Fibroblast of villous mesenchyme (primary cell): ENCODE measurements at places on chromosomes 7 and 10.

DNA sequence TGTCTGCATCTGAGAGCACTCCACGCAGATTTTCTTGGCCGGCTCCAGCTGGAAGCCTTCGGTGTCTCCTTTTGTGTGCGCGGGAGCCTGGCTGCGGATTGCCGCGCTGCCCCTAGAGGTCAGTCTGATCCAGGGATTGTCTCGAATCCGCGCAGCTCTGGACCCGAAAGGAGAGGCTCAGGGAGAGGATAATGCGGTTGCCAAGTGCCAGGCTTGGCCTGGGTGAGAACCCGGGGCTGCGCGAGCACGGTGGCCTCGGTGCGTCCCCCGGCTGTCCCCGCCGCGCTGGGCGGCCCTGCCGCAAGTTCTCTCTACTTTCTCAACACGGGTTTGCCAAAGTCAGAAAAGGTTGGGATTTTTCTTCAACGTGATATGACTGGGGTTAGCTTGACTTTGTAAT lies 140.9 kb downstream of the ADCYAP1R1 start:
- peak; percentile 6 for DNase-seq

DNA sequence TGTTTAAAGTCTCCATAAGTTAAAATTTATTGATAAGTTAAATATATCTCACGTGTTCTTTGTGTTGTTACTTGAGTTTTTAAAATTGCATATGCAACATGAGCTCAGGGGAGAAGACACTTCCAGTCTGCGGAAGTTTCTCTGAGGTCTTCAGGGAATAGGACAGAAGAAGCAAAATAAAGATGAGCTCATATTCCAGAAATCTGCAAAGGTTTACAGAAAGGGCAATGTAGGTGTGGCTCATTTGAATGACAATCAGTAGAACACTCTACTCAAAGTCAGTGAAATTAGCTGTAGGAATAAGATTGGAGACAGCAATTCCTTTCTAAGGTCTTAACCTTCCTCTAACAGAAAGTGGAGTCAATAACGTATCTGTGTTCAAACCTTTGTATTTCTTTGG lies 53.7 kb downstream of the CACNA2D1 start:
- DNase-seq: no peak

DNA sequence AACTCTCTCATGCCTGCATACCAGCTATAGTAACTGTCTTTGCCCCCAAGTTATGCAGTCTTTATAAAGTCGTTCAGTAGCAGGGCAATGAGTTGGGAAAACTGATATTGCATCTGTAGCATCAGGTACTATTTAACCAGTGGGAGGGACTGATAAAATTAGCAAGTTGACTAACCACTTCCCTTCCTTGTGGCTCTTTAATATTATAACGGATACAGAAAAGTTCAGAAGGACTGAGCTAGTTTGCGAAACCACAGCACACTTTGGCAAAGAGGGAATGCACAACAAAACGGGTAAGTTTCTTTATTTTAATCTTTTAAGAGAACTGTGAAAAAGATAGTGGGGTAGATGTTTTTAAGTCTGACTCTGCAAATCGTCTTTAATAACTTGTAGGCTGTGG lies 205.3 kb upstream of the HDAC9 start:
- DNase-seq: no peak

DNA sequence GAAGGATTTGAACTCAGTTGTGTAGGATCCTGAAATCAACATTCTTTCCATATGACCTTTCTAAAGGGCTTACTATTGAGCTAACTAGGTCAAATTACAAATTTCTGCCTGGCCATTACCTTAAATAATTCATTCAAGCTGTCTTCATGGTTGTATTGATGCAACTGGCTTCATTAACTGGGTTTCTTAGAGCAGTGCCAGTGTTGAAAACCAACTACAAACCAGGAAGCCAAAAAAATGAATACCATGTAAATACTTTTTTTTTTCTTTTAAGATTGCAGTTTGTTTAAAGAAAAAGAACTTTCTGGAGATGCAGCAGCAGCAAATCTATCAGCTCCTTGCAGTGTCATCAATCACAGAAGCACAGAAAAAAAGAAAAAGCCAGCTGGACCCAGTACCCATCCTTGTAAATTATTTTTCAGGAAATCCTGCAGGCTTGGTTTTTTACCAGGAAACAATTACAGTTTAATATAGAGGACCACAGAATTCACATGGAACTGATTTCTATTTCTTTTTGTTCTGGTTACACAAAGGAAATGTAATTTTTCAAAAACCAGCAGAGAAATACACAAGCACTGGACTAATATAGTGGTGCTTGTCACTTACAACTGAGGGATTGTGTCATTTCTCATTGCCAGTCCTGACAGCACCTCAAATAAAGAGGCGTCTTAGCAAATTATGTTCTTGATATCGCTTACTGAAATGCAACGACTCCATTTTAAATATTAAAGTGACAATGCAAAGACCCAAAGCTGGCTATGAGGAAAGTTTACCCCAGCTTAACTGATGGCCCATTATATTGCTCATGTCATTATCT lies 131.9 kb downstream of the TMEM26 start:
- DNase-seq: no peak

DNA sequence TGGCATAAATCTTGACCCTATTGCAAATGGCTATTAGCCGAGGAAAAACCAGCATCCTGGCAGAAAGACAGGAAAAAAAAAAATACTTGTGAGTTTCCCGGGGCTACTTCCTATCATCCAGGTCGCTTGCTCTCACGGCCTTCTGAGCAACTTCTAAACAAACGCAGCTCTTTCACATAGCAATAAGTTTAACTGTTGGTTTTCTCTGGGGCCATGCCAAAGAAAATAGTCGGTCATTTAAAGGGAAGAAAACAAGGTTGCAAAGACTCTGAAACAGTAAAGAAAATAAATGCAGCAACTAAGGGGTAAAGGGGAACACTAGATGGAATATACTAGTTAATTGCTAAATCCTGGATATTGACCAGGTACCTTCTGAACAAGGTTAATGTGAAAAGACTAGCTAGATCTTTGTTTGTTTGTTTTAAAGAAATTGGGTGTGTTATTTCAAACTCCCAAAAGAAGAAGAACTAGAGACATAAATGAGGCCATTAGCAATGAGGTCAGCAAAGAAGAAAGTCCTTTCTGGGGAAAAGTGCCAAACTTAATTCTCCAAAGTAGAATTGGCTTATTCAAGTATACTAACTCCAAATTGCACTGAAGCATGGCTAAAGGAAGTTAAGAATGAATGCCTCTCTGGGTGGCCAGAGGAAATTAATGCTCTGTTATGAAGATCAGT lies 54.2 kb downstream of the SLC39A12 start:
- peak; percentile 60 for DNase-seq

DNA sequence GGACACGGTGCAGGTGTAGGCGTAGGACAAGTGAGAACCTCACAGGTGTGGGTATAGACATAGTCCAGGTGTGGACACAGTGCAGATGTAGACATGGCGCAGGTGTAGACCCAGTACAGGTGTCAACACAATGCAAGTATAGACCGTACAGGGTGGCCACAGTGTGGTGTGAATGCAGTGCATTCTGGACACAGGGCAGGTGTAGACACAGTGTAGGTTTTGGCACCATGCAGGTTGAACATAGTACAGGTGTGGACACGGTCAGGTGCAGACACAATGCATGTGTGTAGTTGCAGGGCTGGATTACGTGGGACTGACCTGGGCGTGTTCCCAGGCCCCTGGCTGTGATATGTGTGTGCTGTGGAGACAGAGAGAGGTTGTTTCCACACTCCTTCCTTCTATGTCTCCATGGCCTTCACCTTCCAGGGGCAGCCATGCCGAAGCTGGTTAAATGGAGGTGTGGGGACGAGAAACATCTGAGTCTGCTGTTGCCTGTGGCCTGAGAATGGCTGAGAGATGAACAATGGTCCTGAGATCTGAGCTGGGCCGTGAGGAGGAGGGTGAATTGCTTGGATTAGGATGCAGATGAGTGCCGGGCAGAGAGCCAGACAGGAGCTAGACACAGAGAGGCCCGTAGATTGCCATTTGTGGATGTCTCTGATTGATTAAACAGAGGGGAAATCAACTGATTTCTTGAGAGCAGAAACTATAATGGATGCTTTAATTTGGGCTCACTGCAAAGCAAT lies 343.9 kb upstream of the SHH start:
- no peak for DNase-seq

DNA sequence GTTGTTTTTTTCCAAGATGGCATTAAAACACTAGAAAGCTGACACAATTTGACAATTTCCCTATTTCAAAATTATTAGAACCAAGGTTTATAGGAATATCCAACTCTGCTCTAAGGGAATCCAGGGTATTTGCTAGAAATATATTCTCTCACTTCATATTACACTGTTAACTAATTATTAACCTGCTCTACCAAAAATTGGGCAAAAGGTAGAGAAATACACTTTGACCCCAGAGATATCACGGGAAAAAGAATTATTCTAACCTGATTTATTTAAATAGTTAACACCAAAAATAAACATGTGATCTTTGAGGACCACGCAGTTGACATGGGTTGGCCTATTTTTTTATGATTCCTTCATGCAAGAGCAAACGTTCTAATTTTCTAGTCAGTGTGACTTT lies 21.6 kb upstream of the FAM13C start:
- no peak for DNase-seq

GRCh38 chr10:8369666-8370065 lies 315.2 kb downstream of the GATA3 start:
- DNase-seq: no peak

DNA sequence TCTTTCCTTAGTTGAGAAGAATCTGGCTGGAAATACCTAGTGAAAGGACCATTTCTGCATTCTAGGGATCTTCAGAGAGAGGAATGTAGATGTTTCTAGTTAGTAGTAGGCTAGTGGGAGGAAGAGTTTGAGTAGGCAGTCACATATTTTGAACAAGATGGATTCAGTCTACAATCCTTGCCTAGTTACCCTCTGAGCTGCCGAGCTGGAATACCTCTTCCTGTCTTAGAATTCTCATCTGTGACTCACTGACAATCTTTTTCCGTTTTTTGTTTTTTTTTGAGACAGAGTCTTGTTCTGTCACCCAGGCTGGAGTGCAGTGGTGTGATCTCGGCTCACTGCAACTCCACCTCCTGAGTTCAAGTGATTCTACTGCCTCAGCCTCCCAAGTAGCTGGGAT lies 30.7 kb upstream of the PLPP4 start:
- DNase-seq: no peak

DNA sequence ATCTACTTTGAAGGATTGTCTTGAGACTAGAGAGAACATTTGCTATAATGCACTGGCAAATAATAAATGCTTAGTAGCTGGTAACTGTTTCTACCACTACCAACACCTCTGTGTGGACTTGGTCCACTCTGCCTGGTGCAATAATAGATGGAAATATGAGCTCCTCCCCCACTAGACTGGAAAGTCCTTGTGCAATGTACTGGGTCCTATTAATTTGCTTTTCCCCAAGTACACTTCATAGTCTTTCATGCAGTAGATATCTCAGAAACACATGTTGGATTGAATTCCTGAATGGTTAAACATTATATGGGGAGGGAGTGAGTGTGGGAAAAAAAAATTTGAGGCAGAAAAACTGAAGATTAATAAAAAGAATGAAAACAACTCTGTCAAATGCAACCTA lies 119.3 kb downstream of the C10orf90 start:
- DNase-seq: no peak

GRCh38 chr7:17146621-17147020 lies 151.8 kb upstream of the AHR start:
- peak; percentile 50 for DNase-seq

DNA sequence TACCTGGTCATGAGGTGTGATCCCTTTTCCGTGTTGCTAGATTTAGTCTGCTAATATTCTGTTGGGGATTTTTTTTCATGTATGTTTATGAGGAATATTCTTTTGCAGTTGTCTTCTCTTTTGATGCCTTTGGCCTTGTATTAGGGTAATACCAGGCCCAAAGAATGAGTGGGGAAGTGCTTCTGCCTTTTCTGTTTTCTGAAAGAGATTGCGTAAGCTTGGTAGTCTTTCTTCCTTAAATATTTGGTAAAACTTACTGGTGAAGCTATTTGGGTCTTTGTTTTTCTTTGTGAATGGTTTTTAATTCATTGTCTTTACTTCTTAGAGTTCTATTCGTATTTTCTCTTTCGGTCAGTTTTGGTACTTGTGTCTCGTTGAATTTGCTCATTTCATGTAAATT lies 51.1 kb downstream of the SHH start:
- no peak for DNase-seq

GRCh38 chr10:10985361-10985760 lies 32.3 kb upstream of the CELF2 start:
- no peak for DNase-seq

DNA sequence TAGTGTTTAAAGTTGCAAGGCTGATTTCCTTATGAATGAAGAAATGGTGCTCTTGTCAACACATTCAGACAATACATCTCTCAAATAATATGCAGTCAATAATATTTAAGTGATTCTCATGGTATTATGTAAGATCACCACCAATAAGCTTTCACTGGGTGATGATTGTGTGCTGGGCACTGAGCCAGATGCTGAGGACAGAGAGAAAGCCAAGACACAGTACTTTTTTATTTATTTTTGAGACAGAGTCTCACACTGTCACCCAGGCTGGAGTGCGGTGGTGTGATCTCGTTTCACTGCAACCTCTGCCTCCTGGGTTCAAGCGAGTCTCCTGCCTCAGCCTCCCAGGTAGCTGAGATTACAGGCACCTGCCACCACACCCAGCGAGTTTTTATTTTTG lies 130.6 kb upstream of the LSM8 start:
- DNase-seq: no peak

DNA sequence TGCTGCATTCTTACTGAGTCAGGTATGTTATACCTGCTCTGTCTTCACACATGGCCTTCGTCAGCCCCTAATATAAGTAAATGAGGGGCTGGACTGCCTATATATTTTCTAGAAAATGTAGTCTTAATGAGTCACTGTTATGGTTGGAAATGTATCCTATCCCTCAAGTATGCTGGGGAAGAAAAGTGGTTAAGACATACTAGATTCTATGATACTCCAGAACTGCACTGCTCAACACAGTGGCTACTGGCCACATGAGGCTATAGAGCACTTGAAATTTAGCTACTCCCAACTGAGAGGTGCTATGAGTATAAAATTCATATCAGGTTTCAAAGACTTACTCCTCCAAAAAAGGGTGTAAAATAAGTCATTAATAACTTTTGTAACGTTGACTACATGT lies 104.3 kb upstream of the STEAP1B start:
- DNase-seq: no peak
